Putamen (tissue), 1 donor: ENCODE measurements at places on chromosomes 2 and 18.
A peak's percentile ranks its signal among the peaks of the same experiment; 100 is the strongest.

DNA sequence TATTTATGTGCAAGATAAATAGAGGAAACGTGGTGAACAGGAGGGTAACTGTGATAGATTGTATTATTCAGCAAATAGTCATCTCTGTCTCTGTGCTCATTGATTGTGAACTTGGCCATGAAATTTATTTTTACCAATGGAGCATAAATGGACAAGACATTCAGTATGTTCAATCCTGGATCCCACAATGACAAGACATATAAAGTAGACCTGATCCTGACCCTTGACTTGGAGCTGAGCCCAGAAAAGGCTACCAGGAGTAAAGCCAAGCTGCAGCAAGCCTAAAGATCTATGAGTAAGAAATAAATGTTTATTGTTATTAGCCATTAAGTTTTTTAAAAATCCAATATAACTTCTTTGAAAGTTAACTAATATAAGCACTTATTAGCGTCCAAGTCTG is 531.2 kb downstream of the PIK3C3 start:
- DNase-seq: no peak

DNA sequence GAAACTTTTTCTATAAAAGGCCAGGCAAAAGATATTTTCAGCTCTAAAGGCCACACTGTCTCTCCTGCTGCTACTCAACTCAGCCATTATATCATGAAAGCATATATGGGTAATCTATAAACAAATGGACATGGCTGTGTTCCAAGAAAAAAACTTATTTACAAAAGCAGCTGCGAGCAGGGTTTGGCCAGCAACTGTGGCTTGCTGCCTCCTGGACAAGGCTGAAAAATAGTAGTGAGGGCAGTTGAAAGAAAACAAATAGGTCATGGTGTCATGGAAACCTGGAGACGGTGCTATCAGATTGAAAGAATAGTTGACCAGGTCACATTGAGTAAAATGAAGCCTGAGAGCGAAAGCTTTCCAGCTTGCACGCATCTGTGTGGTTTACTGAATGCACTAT is 89.2 kb upstream of the LRATD1 start:
- DNase-seq: no peak

DNA sequence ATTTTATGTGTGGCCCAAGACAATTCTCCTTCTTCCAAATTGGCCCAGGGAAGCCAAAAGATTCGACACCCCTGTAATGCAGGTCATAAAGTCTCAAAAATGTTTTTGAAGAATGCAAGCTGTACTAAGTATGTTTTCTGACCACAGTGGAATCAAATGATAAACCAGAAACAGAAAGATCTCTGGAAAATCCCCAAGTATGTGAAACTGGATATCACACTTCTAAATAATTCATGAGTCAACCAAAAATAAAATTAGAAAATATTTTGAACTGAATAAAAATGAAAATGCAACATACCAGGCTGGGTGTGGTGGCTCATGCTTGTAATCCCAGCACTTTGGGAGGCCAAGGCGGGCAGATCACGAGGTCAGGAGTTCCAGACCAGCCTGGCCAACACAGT is 34.1 kb upstream of the UBE2F start:
- DNase-seq: no peak

DNA sequence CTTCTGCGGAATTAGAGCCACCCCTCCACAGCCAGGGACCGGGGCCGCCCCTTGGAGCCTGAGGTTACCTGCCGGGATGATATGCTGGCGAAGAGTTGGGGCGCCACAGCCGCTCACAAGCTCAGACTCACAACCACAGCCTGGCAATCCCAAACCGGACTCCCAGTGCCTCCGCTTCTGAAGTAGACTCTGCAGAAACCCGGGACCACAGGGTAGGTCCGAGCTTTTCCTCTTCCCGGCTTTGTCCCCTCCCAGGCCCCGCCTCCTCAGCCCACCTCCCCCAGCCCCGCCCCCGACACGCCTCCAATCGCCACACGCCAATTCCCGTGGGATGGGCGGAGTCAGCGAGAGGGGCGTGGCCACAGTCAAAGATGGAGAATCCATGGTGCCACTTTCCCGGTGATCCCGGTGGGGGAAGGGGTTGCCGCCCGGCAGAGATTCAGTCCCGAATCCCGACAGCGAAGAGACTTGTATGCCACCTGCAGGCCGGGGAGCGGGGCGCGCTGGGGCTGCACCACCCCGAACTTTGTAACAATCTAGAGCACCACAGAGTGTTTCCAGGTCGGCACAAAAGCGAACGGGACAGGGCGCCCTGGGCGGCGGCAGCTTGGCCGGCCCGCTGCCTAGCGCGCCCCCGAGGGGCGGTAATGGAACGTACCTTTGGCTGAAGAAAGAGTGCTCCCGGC is at the start of gene IDH1:
IDH1 (minus strand) TSS at position 201 of the 686 bp plus-strand sequence. CDS start 3,520 bp downstream, outside the sequence.
- DNase-seq: peak; percentile 97

DNA sequence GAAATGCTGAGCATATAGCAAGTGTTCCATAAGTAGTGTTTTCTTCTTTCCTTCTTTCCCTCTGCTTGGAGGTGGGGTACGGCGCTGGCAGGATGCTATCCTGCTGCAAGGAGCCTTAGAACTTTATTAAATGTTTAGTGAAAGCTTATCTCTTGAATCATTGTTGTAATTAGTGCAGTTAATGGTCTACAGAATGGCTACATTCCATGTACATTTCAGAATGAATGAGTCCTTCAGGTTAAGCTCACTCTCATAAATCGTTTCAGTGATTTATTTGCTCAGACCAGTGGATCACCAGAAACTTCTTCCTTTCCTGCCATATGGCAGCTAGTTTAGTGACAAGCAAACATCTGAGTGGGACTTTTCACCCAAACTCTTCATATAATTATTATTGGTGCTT is 3.3 kb upstream of the YWHAQ start:
- DNase-seq: no peak

- no peak for DNase-seq
These were observed 21.0 kb downstream of the PAX8 start for GRCh38 chr2:113257516-113258264.

DNA sequence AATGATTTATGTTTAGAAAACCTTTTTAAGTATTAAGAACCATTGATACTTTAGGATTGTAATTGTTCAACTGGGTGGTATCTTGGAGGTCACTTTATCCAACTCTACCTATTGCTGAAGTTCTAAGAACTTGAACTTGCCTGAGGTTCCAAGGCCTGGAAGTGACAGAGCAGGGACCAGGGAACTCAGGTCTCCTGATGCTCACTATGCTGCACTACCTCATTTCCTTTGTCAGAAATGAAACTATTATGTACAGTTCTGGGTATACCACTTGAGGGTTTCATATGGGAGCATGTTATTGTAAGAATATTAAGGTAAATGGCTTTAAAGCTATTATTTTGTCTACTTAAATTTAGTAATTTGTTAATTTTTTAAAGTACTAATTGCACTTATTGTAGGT is 3.0 kb downstream of the MBD5 start:
- no peak for DNase-seq

GRCh38 chr2:205988274-205988673 is 97.7 kb downstream of the INO80D start:
- no peak for DNase-seq

DNA sequence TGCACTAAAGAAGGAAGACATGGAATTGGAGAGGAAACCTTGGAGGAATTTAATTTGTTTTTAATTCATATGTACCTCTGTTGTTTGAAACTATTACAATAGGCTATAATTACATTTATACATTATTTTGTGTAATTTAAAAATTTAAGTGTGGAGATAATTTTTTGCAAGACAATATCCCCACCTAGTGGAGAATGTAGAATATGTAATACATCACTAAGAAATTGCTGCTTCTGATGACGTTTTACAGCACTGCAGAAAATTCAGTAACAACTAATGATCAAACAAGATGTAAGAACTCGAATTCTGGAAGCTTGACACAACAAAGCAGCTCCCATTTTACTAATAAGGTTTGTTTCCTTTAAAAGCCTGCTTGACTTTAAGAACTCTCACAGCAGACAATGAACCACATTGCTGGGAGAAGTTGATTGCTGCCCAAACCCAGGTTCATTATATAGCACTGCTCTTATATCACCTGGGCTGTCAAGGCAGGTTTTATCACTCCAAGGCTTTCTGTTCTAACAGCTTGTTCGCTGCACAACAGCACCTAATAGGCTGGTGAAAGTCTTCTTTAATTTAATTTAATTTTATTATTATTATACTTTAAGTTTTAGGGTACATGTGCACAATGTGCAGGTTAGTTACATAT is 53.4 kb downstream of the THADA start:
- no peak for DNase-seq

- no peak for DNase-seq
These were observed 80.9 kb upstream of the ZNF804A start for GRCh38 chr2:184517402-184517801.

DNA sequence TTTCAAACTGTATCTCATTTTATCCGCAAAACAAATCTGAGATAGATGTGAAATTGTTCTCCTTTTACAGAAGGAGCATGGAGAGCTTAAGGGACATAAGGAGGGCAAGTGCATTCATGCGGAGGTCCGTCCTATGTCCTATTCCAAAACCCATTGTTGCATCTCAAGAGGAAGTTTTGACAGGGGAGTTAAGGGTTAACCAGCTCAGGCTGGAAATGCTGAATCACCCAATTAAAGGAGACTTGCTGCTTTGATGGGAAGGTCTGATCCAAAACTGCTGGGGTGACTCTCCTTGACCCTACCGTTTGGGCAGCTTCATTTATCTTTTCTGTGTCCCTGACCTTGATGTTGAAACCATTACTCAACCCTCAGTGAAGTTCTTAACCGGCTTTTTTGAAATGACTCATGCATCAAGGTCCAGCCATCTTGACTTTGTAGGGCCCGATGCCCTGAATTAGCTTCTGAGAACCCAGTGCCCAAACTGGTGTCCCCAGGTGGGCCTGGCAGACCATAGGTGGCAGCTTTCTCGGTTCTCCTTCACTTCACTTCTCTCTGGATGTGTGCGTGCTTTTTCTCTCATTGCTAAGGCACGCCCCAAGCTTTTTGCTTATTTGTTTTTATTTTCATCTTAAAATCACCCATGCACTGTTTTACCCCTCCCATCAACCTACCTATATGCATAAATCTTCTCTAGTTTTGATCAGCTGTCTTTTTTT is 15.9 kb upstream of the TXNDC2 start:
- no peak for DNase-seq

DNA sequence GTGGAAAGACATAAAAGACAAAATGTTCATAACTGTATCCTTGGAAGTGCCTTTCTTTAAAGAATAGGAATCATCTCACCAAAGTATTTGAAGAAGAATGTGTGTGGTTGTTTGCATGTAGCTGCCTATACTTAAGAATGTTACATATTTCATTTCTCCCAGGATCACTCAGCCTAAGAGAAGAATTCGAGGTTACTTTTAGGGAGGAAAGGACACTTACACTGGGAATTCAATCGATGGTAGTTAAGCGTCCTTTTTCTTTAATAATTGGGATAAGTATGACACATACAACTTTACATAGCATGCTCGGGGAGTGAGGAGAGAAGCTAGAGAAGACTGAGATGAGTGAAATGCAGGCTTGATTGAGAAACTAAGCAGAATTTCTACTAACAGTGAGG is 22.0 kb upstream of the CYP1B1 start:
- DNase-seq: no peak

DNA sequence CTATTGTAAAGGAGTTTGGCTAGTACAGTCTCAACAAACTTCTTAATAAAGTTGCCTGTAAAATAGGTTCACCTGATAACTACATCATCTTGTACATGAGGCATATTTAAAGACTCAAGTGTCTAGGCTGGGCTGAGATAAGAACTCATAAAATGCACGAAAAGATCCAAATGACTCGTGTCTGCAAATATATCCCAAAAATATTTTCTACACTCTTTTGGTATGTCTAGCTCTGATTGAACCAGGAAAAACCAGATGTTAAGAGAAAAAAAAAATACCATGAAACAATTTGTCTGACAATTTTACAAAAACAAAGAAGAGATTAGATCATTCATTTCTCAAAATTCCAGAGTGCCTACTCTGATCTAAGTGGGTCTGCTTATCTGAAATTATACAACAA is 166.9 kb upstream of the OSR1 start:
- DNase-seq: no peak

- no peak for DNase-seq
These were observed 270.5 kb upstream of the NCKAP5 start for GRCh38 chr2:133838642-133839365.

GRCh38 chr2:238027058-238027457 is 33.7 kb upstream of the SCLY start:
- no peak for DNase-seq

- no peak for DNase-seq
These were observed 399.3 kb upstream of the MYT1L start for GRCh38 chr2:2730301-2730833.

DNA sequence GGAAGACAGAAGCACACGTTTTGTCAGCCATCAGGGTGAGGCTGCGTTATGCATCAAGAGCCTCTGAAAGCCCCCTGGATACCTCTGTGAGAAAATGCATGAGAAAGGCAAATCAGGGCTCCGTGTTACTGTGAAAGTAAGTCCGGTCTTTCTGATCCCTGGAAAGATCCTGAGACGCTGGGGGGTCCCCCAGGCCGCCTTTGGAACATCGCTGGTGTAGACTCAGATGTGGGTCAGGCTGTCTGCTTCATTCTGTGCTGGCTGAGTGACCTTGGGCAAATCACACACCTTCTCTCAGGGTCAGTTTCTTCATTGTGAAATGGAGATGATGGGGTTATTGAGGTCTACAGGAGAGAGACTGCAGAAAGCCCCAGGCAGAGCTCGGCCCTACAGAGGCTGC is 42.0 kb upstream of the HS6ST1 start:
- no peak for DNase-seq

DNA sequence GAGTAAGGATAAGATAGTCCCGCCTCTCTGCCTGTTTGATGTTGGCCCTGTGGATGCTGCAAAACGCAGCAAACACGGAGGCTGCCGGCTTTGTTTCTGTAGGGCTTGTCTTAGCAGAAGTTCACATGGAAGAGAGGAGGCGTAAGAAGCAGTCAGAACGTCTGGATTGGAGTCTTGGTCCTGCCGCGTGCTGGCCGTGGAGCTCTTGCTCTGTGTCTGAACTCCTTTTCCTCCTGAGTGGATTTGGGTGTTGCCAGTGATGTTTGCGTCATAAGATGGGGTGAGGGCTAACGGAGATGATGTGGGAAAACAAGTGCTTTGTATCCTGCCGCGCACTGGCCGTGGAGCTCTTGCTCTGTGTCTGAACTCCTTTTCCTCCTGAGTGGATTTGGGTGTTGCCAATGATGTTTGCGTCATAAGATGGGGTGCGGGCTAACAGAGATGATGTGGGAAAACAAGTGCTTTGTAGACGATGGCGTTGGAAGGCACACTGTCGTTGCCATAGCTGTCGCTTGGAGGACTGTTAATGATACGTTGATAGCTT is 240.9 kb downstream of the AGAP1 start:
- DNase-seq: no peak

DNA sequence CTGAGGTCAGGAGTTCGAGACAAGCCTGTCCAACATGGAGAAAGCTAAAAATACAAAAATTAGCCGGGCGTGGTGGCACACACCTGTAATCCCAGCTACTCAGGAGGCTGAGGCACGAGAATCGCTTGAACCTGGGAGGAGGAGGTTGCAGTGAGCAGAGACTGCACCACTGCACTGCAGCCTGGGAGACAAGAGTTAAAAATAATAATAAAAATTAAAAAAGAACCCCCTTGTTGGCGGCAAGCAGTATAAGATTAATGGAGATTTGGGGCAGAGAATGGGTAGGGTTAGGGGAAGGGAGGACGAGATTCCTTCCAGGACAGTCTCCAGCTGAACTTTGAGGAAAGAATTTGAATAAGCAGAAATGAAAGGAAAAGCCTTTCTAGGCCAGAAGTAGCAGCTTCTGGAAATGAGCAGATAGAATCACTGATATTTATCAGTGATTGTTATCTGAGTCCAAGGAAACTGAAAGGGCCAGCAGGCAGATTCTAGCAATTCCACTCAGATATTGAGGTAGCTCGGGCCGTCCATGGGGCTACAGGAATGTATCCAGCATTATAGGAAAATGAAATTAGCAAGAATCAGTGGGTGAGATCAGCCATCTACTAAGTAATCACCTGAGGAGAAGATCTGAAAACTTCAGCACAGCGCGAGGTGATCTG is 7.0 kb upstream of the MYCN start:
- no peak for DNase-seq
